Foreskin melanocyte (primary cell): ENCODE measurements at places on chromosomes 6 and 20.

DNA sequence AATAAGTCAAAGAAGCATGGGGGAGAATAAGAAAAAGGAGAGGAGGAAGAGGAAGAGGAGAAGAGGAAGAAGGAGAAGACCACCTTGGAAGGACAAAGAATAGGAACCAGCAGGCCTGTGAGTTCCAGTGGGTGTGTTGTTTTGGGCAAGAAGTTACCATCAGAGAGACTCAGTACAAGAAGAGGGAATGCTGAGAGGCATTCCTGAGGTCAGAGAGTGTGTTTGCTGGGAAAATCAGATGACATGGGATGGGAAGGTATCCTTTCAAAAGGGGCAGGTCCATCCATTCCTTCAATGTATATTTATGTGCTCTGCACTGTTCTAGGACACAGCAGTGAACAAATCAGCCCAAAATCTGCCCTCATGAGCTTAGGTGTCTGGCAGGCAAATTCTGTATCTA is 40.5 kb upstream of the PRIM2 start:
- DNase-seq, result no peak

GRCh38 chr6:66825539-66825938 is 1118.5 kb upstream of the EYS start:
- DNase-seq, result no peak

GRCh38 chr6:160051390-160051789 is 70.2 kb upstream of the SLC22A1 start:
- no peak for DNase-seq

GRCh38 chr6:88870717-88871330 is 92.6 kb downstream of the RNGTT start:
- peak; percentile 40 for DNase-seq
